ENCODE measurements at places on chromosomes 7 and 10. TPM values are rescaled to one million over a fixed set of nuclear protein-coding genes. Genes with fewer than 3 reads are reported as not detected.

Gene GDF2
- not detected for total RNA-seq

Gene MKI67
- 9.6 TPM for total RNA-seq

Gene NUTM2A
- total RNA-seq: not detected

Gene HOXA9
- not detected for total RNA-seq

Gene SLC26A3
- total RNA-seq: 52.4 TPM

Gene CAMK2B
- total RNA-seq: not detected

Gene LFNG
- 103 TPM for total RNA-seq

Gene ZNF853
- 12.1 TPM for total RNA-seq

Gene EXOSC1
- 11.6 TPM for total RNA-seq

Gene SND1
- 123 TPM for total RNA-seq

Gene LRIT1
- total RNA-seq: not detected

Gene LIPN
- not detected for total RNA-seq

Gene CDK5
- 0.87 TPM for total RNA-seq

Gene PPP1R3C
- 12.8 TPM for total RNA-seq

Gene FAM25C
- not detected for total RNA-seq

Gene CPED1
- total RNA-seq: 8.4 TPM

Gene LRRC61
- 11.6 TPM for total RNA-seq

Gene ASB10
- total RNA-seq: not detected

Gene SFTPA1
- total RNA-seq: 1.2 TPM

Gene POM121
- total RNA-seq: 12.1 TPM

Gene CLRN3
- not detected for total RNA-seq

Gene DNAJB12
- total RNA-seq: 24.9 TPM

Gene FGFR2
- 84.0 TPM for total RNA-seq

Gene ELMO1
- 16.1 TPM for total RNA-seq

Gene C7orf57
- not detected for total RNA-seq

Gene PIK3AP1
- total RNA-seq: not detected

Gene UPK3B
- total RNA-seq: 12.2 TPM

Gene EIF5AL1
- total RNA-seq: 0.18 TPM

Gene IGF2BP3
- total RNA-seq: not detected
